ENCODE measurements at places on chromosomes 5 and 9.

GRCh38 chr9:7967851-7968250, 168.3 kb upstream of the DMAC1 start:
- no peak for DNase-seq

GRCh38 chr5:7983433-7983832, 114.5 kb downstream of the MTRR start:
- no peak for DNase-seq

GRCh38 chr5:22465616-22466015, 387.5 kb downstream of the CDH12 start:
- no peak for DNase-seq

DNA sequence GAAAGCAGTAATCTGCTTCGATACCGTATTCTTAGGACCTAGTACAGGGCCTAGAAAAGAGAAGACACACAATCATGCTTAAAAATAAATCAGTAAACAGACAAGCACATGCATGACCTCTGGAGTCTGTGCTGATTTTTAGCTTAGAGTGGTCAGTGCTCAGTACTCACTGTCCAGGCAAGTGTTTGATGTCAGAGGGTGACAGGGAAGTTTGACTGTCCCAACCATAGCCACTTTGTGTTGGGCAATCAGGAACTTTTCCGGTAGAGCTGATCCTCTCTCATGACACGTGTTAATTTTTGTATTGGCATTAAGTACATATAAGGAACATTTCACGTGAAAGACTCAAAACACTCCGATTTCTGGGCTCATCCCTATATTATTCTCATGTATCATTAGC, 464.7 kb upstream of the KLF4 start:
- DNase-seq = no peak

DNA sequence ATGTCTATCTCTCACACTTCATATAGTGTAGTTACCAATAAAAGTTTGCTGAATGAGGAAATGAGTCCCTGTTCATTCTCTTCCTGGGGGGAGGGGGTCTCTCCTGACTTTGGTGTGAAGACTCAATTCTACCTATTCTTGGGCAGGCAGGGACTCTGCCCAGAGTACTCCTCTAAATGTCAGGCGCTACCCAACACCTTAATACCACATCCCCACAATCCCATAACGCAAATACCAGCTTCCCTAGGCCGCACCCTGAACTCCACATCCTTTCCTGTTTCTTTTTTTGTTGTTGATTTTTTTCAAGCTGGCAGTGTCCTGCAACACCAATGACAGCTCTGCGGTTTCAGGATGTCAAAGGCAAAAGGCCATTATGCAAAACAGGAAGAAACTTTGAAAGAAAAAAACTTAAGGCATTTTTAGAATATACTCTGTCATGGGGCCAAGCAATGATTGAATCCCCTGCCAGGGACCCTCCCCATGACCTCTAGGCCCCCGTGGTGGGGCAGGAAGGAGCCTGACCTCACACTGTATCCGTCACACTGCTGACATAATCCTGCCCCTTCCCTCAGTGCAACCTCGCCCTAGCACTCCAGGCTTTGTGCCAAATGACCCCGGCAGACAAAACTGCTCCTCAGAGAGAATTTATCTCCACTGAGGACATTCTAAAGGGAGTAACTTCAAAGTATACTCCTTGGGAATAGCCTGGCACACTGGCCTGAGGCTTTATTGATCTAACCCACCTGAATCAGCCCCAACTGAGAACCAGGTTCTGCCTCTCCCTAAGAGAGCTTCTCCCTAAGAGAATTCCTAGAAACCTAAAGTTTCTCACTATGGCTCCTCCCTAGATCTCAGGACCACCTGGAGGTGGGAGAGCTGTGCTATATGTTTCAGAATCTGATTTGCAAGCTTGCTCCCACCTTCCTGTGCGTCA, 8.0 kb downstream of the B4GALT1 start:
- DNase-seq = no peak

DNA sequence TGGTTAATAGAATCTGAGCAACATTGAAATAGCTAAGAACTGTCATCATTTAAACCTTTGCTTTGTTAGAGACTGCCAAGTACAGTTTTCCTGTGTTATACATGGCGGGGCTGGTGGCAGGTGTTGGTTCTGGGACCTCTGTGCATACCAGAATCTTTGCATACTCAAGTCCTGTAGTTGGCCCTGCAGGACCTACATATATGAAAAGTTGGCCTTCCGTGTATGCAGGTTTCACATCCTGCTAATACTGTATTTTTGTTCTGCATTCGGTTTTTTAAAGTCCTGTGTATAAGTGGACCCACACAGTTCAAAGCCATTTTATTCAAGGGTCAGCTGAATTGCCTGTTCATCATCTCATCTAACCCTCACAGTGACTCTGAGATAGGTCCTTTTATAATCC, 36.4 kb downstream of the LARP1 start:
- no peak for DNase-seq

- DNase-seq = no peak
Measured at GRCh38 chr5:150511578-150512367, 3.8 kb downstream of the NDST1 start.

DNA sequence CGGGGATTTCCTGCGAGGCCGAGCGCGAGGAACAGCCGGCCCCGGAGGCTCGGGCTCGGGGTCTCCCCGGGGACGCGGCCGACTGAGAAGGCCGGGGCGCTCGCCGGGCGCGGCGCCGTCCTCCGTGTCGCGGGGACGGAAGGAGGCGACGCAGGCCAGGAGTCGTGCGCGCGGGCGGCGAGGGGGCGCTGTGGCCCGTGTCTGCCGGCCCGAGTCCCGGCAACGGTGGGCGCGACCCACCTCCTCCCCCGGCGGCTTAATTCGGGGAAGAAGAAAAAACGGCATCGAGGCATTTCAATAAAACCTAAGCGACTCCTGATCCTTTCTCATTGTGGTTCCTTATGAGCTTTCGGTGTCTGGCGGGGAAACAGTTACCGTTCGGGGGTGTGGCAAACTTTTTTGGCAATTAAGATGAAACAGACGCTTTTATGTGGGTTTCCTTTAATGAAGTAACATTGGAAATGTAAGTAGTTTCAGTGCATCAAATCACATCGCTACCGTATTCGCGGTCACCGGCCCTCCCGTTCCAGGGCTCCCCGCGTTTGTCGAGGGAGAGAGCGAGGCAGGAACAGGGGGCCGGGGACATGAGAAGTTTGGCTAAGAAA, 3.7 kb upstream of the IRX2 start:
- no peak for DNase-seq

GRCh38 chr5:27962198-27962597, 923.8 kb upstream of the CDH9 start:
- no peak for DNase-seq

- no peak for DNase-seq
Measured at GRCh38 chr5:84249918-84250630, 134.6 kb downstream of the EDIL3 start.

GRCh38 chr5:56433039-56433617, 200.0 kb upstream of the ANKRD55 start:
- DNase-seq = no peak

DNA sequence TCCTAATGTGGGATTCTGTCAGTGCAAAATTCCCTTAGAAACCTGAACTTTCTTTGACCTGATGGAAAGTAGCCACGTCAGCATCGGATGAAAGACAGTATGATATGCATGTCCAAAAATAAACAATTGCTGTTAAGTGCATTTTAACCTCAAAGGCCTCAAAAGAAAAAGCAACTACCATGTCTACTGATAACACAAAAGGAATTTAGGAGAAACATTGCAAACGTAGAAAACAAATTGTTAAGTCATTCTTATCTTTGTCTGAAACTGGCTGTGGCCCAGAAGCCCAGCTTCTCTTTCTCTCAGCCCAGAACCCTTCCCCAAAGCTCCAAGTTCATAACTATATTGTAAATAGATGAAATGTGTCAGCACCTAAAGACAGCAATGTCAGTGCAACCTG, 11.1 kb upstream of the LHFPL2 start:
- DNase-seq = no peak

GRCh38 chr5:161857358-161857757, 9.4 kb downstream of the GABRA1 start:
- DNase-seq = no peak

DNA sequence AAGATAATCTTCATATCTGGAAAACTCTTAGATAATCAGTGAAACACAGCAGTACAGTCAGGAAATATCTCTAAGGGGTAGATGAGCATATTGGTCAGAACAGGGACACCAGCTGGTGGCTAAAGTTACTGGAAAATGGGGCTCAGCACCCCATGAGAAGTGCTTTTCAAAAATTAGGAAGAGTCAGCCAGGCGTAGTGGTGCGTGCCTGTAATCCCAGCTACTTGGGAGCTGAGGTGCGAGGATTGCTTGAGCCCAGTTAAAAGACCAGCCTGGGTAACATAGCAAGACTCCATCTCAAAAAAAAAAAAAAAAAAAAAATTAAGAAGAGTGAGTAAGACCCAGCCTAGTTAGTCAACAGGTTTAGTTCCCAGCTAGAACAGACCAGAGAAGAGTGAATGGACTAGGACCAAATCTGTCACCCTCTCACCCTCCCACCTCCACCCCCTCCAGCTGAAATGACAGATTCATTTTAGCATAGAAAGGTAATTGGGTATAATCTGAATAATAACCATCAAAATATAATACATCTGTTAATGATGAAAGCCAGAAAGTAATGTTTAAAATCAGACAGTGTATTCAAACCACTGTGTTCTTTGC, 120.9 kb downstream of the CDC42SE2 start:
- no peak for DNase-seq

DNA sequence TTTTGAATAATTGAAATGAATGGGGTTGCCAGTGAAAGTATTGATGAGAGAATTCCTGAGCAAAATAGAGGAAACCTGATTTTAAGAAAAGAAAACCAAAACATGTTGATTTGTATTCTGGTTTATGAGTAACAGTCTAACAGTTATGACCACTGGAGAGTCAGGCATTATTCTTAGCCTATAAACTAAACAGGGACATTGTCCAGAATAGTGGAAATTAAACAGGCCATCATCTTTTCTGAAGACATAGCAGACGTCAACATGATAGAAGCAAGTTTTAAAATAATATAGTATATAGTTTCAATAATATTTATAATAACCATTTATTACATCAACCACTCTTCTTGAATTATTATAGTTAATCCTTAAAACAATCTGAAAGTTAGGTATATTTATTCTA, 178.3 kb upstream of the MPDZ start:
- DNase-seq = no peak

GRCh38 chr9:124399323-124399967, 15.8 kb downstream of the PSMB7 start:
- DNase-seq = no peak

GRCh38 chr5:150513375-150514309, 5.7 kb downstream of the NDST1 start:
- DNase-seq = no peak

DNA sequence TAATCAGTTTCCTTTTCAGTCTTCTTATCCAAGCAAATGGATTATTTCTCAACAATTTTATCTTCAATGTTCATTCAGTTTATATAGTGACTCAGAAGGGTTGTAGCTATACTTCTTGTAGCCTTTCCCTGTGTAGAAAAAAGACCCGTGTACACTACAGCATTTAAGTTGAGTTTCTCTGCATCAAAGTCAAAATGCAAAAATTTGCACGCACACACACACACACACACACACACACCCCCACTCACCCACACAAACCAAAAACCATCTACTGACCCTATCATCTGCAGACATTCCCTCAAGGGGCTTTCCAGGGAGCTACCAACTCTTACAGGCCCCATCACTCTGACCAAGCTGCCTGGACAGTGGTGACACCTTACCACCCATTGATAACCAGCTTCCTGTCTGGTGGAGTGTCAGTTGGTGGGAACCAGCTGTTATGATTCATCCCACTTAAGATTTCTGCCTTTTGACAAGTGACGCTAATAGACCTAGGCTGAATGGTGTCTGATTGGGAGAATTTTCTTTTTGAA, 12.2 kb upstream of the ELL2 start:
- DNase-seq = no peak

- DNase-seq = no peak
Measured at GRCh38 chr5:93746406-93747056, 5.1 kb upstream of the POU5F2 start.

GRCh38 chr9:137041124-137041523, 4.9 kb downstream of the NPDC1 start:
- DNase-seq = peak; percentile 34

- DNase-seq = no peak
Measured at GRCh38 chr5:21581508-21581907, 1271.6 kb downstream of the CDH12 start.

DNA sequence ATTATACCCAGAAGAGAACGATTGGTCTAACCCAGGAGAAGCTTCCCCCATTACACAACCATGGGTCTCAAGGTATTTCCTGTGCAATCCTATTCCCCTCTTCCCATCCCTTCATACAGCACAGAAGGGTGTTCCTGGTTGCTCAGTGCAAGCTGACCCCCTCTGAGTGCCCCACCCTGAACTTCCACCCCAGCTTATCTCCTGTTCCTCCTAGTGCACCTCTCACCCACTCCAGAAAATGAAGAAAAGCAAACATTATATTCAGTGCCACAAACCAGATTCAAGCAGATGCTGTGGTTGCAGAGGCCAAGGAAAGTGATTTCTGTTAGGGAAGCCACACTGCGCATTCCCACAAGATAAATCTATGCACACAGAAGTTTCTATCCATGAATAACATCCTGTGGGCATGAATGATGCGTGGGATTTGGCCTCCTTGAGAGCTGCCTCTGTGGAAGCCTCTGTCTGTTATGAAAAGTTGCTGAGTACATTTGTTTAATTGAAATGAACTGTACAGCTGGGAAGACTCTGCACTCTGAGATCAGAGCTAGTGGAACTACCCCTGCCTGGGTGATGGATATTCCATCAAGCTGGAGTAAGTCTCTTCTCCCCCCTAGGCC, 2.2 kb upstream of the OR2S2 start:
- DNase-seq = no peak

DNA sequence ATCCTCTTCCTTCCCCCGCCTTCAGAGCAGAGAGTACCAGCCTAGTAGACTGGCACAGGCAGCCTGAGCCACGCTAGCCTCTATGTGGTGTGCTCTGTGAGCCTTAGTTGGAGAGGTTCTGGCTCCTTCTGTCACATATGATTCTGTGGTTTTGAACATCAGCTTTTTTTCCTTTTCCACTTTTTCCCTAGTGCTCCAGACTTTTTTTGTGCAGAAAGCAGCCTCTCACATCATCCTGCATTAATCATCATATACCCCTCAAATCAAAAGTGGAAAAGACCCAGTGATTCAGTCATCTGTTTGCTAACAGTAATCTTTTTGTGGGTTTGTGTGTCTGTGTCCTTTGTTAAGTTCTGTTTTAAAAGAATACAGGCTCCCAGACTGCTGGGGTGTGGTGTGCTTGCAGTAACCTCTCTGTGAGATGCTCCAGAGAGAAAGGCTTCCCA, 663.9 kb upstream of the RGMB start:
- no peak for DNase-seq

- peak; percentile 11 for DNase-seq
Measured at GRCh38 chr5:141094481-141095262, at the start of gene PCDHB2. Gene PCDHB2 (plus strand): TSS chr5:141094615. CDS start chr5:141094791, 176 bp downstream.

- DNase-seq = no peak
Measured at GRCh38 chr9:117164512-117164911, 250.3 kb downstream of the ASTN2 start.

DNA sequence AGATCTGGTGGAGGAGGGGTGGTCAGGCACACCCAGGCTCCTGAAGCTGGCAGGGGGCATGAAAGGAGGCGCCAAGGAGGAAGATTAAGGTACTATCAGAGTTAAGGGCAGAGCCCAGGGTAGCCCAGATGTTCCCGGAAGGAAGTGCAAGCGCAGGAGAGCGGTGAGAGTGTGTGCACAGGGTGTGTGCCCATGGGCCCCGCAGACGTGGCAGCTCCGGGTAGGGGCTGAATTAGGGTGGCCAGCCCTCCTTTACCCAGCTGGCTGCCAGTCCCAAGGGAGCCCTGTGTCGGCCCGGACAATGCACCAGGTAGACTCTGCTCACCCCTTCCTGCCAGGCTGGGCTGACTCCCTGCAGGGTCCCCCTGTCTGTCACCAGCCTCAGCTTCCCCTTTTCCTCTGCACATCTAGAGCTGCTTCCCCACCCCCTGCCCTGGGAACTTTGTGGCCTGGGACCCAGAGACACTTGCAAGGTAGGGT, at the start of gene SMIM33:
Gene SMIM33, plus strand, starts transcription at position 184 of the 480 bp plus-strand sequence. Its CDS starts 118 bp downstream, at position 302.
- DNase-seq = no peak

Data from renal cortex interstitium (tissue), 15 donors.